ENCODE measurements at places on chromosomes 6 and 20. TPM values are rescaled to one million over a fixed set of nuclear protein-coding genes. Genes with fewer than 3 reads are reported as not detected.

DNA sequence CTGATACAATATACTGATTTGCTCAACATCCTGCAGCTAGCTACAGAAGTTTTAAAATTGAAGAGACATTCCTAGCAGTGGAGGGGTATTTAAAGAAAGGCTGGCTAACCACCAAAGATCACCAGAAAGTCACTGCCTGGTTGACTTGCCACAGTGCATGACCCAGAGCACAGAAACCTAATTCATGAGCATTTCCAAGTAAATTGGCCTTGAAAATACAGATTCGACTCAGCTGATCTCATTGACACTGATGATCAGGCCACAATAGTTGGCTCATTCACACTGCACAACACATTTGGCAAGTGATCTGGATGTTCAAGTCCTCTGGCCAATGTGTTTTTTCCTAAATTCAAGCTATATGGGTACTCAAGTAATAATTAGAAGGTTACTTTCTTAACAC lies 13.3 kb upstream of the TDRD6 start:
- no peak overlapping the region for H3K4me3 ChIP-seq
- no peaks in the 10 kb centered on the region for H3K4me1 ChIP-seq

DNA sequence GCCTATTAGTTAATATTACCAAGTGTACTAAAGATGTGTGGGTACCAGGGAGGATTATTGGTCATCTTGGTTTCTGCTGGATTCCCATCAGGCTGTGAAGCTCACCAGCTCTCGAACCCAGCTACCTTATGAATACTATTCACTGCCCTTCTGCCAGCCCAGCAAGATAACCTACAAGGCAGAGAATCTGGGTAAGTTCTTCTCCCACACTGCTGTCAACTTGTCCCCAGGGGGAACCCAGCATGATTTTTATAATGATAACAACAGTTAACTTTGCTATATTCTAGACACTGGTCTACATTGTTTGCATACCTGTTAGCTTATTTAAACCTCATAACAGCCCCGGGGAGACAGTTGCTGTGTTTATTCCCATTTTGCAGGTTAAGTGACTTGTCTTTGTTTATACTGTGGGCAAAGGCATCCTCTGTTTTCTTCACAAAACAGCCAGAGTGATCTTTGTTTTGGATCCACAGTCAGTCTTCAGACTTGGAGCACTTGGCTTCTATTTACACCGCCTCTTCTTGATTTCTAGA lies 26.5 kb downstream of the TM9SF4 start:
- no peaks in the 10 kb centered on the region for H3K27me3 ChIP-seq
- no peaks in the 10 kb centered on the region for H3K4me1 ChIP-seq
- DNase-seq: no peak
- no peak overlapping the region for H3K27ac ChIP-seq
- no peak overlapping the region for H3K4me3 ChIP-seq

DNA sequence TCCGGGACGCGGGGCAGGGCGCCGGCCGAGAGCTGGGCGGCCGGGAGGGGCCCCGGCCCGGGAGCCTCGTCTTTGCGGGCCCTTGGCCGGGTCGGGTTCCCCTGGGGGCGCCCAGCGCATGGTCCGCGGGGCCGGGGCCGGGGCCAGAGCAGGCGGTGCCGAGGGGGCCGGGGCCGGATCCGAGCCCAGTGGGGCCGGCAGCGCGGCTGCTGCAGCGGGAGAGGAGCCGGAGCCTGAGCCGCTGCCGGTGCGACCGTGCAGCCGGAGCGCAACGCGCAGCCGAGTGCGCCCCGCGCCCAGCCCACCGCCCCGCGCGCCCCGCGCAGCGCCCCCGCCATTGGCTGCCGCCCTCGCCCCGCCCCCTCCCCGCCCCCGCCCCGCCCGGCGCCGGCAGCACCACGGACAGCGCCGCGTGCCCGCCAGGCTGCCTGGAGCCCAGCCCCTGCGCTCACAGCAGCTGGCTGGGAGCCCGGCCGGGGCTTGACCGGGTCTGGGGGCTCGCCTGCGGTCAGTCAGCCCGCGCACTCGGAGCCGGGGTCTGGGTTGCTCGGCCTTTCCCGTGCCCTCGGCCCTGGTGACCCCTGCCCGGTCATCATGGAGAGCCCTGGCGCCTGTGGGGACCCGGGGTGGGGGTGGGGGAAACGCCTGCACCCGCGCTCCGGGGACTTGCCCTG lies at the start of gene HRH3:
Gene HRH3, minus strand, starts transcription at position 287 of the 674 bp plus-strand sequence. CDS start 308 bp downstream, outside the sequence.
- no peak within 1 kb of the TSS for H3K4me3 ChIP-seq
- no peak for DNase-seq

GRCh38 chr20:57317789-57318371 lies 11.7 kb upstream of the SPO11 start:
- no peak overlapping the region for H3K27ac ChIP-seq
- H3K27me3 ChIP-seq: no peaks in the 10 kb centered on the region
- no peak overlapping the region for H3K4me3 ChIP-seq
- no peaks in the 10 kb centered on the region for H3K36me3 ChIP-seq
- DNase-seq: no peak

- H3K4me1 ChIP-seq: no peaks in the 10 kb centered on the region
- H3K36me3 ChIP-seq: no peaks in the 10 kb centered on the region
- H3K4me3 ChIP-seq: no peak overlapping the region
- no peak for DNase-seq
- no peak overlapping the region for H3K27ac ChIP-seq
These were observed 170.4 kb upstream of the COL21A1 start for GRCh38 chr6:56417823-56418222.

GRCh38 chr20:42688576-42688975 lies 501.1 kb downstream of the PTPRT start:
- no peak for DNase-seq
- no peak overlapping the region for H3K4me3 ChIP-seq
- no peak overlapping the region for H3K27ac ChIP-seq
- H3K27me3 ChIP-seq: no peaks in the 10 kb centered on the region
- no peaks in the 10 kb centered on the region for H3K4me1 ChIP-seq
- no peaks in the 10 kb centered on the region for H3K36me3 ChIP-seq

The RIMS4 gene
- 0.74 TPM for total RNA-seq

GRCh38 chr6:5282191-5282623 lies 20.9 kb downstream of the FARS2 start:
- H3K27me3 ChIP-seq: no peaks in the 10 kb centered on the region
- no peak overlapping the region for H3K4me3 ChIP-seq
- no peak overlapping the region for H3K27ac ChIP-seq
- H3K4me1 ChIP-seq: no peaks in the 10 kb centered on the region
- DNase-seq: no peak
- H3K36me3 ChIP-seq: no peaks in the 10 kb centered on the region

The ARG1 gene
- total RNA-seq: 0.74 TPM

The STX11 gene
- total RNA-seq: 0.59 TPM

All from colonic mucosa (tissue), 4 donors.